Left colon (tissue), 2 donors: ENCODE measurements at places on chromosomes 1 and 21. TPM values are rescaled to one million over a fixed set of nuclear protein-coding genes. Genes with fewer than 3 reads are reported as not detected.

Gene MTARC1
- total RNA-seq, result 35.2 TPM

DNA sequence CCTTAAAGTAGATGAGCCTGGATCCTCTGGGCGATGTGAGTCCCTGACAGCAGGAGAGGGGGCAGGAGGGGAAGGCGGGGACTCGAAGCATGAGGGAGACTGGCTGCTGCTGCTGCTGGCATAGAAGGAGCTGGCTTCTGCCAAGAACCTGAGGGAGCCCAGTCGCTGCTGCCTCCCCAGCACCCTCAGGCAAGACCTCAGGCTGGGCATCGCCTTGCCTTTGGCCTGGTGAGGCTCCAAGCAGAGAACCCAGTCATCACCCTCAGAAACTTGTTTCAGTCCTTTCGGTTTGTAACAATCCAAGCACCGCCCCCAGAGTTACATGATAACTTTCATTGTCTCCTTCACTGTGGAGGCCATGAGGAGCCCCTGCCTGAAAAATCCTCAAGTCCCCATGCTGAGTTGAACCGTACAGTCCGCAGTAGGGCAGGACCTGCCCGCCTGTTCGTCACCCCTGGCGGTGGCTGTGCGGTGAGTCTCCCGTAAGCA lies 38.8 kb downstream of the POFUT2 start:
- DNase-seq, result peak; percentile 73

GRCh38 chr1:155071701-155072100 lies 6.9 kb upstream of the EFNA3 start:
- DNase-seq, result no peak

Gene S100A10
- 1,322 TPM for total RNA-seq

- no peak for DNase-seq
These were observed 6.6 kb downstream of the LRRN2 start for GRCh38 chr1:204678721-204679475.

DNA sequence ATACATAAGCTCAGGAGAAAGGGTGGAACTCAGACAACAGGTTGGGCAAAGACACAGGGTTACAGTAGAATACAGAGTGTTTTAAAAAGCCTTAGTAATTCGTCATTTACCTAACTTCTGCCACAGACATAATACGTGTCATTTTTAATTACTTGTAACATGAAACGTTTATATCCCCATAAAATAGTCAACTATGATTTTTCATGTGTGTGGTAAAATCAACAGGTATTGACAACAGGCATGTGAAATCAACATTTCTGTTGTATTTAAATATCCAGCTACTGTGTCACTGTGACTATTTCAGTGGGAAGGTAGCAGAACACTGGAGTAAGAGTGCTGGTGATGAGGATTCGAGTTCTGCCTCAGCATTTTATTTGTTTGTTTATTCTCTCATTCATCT lies 5.7 kb downstream of the FAM163A start:
- no peak for DNase-seq

DNA sequence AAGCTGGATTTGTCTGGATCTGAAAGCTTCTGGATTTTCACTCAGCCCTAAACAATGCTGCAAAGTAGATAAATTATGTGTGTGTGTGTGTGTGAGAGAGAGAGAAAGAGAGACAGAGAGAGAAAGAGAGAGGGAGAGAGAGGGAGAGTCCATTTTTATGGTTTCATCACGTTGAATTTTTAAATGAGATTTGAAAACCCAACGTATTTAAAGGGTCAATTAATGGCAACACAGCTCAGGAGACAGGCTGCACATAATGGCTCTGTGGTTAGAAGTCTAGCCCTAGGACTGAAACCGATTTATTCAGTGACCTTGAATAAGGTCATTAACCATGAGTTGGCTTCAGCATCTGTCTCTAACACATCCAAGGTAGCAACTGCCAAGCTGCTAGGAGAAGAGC lies 35.3 kb upstream of the FMN2 start:
- no peak for DNase-seq

DNA sequence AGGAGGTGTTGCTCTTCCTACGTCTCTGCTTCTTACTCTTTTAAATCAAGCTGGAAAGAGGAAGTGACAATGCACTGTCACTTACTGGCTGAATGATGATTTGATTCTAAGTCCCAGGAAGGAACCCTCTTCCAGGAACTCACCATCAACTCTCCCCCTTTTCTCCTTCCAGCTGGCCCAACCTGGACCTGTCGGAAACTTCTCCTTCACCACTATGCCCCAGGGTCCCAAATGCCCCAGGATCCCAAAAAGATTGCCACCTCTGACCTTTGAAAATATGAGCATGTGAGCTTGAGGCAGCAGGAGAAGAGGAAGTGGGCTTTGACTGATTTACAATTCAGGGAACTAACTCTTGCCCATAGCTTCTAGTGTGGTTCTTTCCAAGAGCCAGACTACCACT lies 5.3 kb upstream of the ADAMTS5 start:
- DNase-seq, result no peak

DNA sequence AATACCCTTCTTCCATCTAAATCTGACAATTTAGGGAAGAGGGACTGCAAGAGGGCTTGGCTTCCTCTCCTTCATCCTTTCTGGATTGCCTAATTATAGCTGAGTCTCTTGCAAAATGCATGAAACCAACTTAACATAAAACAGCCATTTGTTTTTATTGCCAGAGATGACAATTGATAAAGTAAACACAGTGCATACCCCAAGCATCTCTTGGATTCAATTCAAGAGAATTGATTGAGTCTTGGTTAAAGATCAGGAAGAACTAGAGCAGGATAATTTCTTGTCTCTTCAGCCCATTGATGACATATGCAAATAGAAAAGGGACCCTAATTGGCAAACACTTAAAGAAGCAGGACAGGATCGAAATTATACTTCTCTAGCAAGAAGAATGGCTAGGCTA lies 617.1 kb upstream of the PTBP2 start:
- DNase-seq, result no peak

Gene OR10Z1
- not detected for total RNA-seq
